Stimulated activated CD8-positive, alpha-beta memory T cell treated with anti-CD3 and anti-CD28 coated beads, Interleukin-2, amount 100 ng/mL, for 1 hour (primary cell): ENCODE measurements at places on chromosomes 13 and 19.

- no peak for DNase-seq
Observed at GRCh38 chr13:46962281-46962941, 65.6 kb upstream of the HTR2A start.

DNA sequence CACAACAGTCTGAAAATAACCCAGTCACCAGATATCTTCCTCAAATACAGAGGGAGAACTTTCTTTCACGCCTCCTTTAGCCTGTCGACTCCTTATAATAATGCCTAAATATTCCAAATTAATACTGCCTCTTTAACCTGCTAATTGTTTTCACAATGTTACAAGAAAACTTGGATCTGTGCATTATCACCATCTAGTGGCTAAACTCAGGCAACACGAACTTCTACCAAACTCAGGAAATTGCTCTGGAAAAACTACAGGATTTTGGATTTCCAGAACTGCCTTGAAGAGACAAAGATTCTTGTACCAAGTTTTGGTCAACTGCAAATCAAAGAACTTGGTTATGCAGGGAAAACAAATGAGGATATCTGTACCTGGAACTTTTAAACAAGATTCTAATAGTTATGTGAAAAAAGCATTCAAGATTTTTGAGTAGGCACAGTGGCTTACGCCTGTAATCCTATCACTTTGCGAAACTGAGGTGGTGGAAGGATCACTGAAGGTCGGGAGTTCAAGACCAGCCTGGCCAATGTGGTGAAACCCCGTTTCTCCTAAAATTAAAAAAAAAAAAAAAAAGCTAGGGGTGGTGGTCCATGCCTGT, 10.8 kb downstream of the CLN5 start:
- no peak for DNase-seq

DNA sequence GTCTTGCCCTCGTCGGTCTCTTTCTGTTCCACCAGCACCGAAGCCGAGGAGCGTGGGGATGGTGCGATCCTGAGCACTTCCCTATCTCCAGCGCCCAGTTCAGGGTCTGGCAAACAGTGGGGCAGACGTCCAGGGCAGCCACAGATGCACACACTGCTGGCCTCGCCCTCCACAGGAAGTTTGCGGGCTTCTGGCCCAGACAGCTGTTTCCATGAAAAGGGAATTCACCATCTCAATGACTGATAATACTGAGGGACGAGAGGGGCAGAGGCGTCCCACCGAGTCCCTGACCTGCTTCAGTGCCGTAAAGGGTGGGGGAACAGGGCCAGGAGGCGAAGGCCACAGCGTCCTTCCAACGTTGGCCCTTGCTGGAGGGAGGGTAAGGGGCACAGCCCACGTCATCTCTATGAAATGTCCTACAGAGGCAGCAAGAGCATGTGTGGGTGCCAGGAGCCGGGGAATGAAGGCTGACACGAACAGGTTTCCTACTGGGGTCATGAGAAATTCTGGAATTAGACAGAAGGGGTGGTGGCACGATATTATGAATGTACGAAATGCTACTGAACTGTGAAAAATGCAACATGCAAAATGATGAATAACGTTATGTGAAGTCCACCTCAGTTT, 19.5 kb downstream of the SHC2 start:
- no peak for DNase-seq

GRCh38 chr13:83883061-83883523, 818 bp upstream of the SLITRK1 start:
- DNase-seq = no peak

- DNase-seq = no peak
Observed at GRCh38 chr19:12825254-12826131, 8.9 kb downstream of the RTBDN start.

DNA sequence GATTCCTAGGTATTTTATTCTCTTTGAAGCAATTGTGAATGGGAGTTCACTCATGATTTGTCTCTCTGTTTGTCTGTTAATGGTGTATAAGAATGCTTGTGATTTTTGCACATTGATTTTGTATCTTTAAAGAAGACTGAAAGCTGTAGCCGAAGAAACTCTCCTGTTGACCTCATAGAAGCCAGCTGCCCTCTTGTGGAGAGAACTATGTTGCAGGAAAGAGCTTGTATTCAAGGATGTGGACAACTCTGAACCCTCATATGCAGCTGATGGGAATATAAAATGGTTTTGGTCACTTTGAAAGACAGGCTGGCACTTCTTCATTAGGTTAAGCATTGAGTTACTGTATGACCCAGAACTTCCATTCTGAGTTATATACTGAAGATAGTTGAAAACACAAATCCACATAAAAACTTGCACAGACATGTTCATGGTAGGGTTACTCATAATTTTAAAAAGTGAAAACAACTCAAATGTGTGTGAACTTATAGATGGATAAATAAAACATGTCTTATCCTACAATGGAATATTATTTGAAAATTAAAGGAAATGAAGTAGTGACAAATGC, 65.8 kb upstream of the SLITRK6 start:
- DNase-seq = no peak

DNA sequence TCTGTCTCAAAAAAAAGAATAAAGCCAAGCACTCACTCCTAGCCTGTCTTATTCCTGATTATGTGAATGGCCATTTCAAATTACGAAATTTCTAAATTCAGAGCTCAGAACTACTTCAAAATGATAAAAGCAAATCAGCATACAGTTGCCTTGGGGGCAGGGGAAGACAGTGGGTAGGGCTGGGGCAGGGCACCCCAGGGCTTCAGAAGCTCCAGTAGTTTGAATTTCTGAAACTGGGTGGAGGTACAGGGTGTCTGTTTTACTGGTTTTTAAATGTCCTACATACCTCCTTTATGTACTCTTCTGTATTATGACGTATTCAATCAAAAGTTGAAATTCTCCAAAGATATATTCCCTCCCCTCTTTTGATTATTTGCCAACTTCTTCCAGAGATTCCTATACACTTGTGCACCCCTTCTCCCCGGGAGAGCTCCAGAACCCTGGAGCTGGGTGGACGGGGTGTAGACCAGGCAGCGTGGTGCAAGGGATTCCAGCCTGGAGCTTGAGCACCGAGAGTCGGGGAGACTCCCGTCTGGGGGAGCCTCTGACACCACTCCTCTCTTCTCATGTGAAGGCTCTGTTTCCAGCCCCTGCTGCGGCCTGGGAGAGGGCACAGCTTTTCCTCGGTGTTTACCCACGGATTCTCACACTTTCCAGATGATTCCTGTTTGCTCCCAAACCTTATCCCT, 84.7 kb upstream of the GPR183 start:
- no peak for DNase-seq

DNA sequence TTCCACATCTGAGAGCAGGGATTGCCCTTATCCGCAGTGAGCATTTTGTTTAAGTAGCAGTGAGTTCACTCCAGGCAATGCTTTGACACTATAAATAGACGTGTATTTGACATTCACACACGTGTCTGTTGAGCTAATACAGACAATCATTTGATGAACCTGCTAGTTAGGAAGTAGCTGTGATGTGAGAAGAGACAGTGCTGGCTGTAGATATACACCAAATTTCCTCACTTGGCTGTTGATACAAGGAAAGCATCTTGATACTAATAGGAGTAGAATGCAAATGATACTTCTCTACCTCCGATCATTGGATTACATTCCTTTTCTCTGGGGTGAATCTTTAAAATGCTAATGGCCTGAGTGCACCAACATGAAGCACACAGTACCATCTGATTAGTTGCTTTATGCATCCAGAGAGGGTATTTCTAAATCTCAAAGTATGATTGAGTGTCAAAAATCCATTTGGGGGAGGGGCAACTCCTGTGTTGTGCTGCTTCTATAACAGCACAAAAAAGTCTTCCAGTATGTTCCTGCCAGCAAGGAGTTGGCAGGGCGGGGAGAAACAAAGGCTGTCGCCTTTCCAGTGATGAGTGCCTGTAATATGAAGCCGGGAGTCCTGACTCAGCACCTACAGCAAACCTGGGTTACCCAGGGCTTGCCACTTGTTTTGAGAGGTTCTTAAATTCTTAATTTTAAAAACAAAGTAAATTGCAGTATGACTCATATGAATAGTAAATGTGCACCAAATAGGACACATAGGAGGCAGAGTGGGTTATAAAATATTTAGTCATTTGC, 7.0 kb downstream of the CUL4A start:
- no peak for DNase-seq

DNA sequence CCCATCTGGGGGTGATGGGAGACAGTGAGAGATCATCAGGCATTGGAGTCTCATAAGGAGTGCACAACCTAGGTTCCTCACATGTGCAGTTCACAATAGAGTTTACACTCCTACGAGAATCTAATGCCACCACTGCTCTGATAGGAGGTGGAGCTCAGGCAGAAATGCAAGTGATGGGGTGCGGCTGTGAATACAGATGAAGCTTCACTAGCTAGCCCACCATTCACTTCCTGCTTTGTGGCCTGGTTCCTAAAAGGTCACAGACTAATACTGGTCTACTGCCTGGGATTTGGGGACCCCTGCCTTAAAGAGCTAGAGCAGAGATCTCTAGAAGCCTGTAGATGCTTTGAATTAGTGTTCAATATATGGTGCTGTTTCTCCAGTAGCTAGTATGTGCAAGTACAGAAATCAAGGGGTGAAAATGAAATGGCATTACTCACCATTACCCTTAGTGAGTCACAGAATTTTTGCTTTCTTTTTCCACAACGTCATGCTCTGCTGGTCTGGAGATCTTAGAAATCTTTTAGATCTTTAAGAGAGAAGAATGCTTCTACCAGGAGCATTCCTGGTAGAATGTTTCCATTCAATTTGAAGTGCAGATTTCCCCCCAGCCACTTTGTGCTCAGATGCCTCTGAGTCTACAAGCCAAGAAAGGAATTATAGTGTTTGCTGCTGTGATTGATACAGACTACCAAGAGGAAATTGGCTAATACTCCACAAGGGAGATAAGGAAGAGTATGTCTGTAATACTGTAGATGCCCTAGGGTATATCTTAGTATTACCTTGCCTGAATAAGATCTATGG, 2301.2 kb downstream of the PCDH9 start:
- no peak for DNase-seq

- DNase-seq = no peak
Observed at GRCh38 chr13:27421101-27421871, 3.1 kb upstream of the GTF3A start.

DNA sequence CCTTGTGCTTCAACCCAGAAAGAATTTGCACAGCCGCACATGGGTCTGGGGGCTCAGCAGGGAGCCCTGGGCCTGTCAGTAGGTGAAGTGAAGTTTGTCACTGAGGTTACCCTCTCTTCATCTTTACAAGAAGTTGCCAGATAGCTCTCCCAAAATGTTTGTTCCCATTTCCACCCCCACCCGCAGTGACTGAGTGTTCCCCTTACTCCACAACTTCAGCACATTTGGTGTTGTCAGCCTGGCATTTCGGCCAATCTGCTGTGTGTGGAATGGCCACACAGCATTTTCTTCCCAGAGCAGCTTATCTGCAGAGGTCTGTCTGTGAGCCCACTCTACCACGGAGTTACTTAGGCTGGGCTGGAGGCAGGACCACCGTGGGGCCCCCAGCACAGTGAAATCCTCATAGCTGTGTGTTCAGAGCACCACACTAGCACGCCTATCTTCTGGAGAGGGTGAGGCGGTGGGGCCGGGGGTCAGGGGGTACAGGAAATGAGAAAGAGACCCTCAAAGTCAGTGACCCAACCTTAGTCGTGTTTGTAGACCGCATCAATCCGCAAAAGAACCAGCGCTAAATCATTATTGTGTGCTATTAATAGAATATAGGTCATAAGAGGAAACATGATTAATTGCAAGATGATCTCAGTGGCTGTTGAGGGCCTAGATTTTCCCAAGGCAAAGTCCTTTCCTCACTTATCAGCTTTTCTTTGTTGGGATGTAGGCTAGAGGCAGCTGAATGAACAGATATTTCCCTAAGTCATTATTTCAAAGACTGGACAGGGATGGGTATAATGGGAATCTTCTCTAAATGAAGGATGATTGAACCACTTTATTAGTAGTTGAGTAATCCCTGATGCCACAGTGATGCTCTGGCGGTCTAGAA, 116.0 kb downstream of the SIPA1L3 start:
- no peak for DNase-seq

GRCh38 chr19:18414504-18415177, 4.6 kb upstream of the SSBP4 start:
- DNase-seq = no peak

GRCh38 chr13:111171112-111171511, 56.0 kb downstream of the ARHGEF7 start:
- no peak for DNase-seq

DNA sequence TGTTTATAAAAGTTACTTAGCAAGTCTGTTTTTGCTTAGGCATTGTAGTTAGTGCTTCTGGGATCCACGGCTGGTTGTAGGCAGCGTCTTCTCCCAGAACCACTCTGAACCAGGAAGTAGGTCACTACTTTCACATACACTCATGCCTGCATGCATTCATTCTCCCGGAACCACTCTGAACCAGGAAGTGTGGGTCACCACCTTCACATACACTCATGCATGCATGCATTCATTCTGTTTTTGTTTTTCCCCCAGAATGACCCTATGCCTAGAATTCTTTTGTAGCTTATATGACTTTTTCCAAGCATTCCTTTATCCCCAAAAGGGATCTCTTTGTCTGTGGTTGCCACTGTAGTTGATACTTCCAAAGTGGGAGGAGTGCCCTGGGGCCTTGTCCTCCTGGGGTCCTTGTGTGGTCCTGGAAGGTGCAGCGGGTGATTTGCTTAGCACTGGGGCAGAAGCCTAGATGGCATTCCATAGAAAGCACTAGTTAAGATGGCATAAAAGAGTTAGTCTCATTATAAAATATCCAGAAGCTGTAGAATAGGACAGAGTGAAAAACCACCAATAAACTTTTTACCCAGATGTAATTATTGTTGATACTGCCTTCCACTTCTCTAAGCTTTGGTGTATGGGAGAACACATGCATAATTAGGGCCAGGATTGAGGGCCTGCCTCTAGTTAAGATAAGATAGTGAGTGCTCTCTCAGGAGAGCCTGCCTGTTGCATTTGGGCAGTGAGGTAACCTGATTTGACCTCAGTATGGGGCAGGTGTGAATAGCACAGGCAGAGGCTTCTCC, 68.6 kb upstream of the TEX29 start:
- no peak for DNase-seq

- DNase-seq = no peak
Observed at GRCh38 chr19:2731181-2731995, 8.4 kb downstream of the SLC39A3 start.

DNA sequence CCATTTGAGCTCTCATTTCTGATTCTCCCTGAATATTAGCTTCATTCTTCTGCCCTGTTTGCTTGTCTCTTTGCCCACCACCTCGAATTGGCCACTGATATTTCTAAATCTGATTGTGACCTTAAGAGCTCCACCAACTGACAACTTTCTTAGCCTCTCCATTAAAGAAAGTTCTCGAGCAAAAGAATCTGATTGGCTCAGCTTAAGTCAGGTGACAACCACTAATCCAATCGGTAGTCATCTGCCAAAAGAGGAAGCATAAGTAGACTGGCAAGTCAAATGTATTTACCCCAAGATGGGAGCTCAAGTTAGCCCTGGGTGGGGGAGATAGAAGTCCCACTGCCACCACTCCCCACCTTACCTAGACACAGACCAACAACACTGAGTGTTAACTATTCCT, 41.5 kb downstream of the NOTCH3 start:
- DNase-seq = no peak
